ENCODE measurements at places on chromosomes 11 and 22.

DNA sequence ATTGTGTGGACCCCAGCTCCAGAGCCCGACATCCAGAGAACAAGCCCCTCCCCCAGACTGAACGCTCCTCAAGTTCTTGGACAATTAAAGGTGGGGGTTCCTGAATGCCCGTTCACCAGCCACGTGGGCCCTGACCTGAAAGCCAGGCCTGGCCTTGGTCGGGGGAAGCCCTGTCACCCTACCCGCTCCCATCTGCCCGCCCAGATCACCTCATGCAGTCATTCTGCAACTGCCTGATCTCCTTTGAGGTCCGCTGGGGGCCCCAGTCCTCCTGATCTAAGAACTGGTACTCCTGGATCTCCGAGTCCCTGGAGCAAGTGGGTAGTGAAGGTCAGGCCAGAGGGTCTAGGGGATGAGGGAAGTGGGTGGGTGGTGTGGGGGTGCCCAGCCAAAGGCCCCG lies 9.1 kb upstream of the NAALADL1 start:
- DNase-seq, result no peak

DNA sequence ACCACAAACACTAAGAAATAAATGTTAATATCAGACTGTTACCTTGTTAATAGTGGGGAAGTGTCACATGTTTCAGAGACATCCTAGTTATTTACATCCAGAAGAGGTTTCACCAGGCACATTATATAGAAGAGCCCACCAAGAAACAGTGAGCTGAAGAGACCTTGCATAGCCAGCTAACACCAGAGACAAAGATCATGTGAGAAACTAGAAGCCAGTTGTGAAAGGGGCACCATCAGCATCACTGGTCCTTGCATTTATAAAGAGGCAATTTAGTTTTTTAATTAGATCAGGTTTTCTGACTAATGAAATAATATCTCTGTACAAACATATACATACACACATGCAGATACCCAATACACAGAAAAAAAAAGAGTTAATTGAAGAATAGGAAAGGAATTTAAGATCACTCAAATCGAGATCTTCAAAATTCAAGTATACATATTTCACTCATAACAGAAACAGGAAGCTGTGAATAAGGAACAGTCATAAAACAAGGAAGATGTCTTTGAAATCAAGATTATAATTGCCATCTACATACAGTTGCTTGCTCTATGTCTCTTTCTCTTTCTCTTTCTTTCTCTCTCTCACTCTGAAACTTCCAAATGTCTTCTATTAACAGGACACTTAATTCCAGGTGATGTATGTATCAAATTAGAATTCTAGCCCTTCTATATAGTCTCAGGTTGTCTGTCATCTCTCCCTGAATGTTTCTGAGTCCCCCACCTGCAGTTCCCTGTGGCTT lies 348.7 kb downstream of the ETS1 start:
- no peak for DNase-seq

DNA sequence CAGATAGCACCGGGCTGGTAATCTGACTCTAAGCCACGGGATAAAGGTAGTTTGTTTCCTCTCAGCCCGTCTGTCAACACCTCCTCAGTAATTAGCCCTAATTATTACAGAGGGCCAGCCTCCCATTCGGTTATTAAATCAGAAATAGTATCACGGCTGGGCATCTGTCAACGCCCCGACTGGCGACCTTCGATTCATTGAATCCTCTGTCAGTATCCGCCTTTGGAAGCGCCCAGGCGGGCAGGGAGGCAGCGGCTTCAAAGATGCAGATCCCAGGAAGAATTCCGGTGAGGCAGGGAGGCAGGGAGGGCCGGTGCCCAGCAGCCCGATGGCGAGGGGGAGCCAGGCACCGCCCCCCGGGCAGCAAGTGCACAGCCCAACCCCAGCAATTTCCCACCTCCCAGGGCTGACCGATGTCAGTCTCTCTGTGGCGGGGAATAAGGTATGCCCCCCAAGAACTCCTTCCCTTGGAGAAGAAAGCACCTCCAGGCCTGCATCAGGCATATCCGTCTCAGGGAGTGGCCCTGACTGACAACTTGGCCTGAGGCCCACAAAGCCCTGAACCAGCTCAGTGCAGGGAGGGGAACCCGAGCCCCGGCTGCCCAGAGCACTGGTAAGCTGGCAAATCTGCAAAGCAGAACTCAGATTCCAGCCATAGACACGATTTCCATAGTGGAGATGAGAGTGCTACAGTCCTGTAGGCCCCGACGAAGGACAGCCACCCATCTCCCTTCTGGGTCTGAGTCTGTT lies 11.4 kb downstream of the GNB1L start:
- DNase-seq, result no peak

DNA sequence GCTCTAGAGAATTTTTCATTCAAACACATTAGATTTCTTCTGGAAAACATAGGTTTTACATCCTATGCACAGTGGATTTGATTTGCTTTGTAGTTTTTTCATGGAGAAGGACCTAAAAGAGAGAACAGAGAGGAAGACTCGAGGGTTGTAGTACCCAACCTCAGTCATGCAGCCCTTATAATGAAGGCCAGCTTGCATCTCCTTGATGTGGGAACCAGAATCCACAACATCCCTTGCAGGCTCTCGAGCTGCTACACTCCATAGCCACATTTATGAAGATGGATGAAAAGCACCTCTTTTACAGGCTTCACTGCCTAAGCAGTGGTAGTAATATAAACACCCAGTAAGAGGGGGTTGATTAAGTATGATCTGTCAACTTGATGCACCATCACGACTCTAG lies 9.5 kb upstream of the OR5B12 start:
- no peak for DNase-seq

DNA sequence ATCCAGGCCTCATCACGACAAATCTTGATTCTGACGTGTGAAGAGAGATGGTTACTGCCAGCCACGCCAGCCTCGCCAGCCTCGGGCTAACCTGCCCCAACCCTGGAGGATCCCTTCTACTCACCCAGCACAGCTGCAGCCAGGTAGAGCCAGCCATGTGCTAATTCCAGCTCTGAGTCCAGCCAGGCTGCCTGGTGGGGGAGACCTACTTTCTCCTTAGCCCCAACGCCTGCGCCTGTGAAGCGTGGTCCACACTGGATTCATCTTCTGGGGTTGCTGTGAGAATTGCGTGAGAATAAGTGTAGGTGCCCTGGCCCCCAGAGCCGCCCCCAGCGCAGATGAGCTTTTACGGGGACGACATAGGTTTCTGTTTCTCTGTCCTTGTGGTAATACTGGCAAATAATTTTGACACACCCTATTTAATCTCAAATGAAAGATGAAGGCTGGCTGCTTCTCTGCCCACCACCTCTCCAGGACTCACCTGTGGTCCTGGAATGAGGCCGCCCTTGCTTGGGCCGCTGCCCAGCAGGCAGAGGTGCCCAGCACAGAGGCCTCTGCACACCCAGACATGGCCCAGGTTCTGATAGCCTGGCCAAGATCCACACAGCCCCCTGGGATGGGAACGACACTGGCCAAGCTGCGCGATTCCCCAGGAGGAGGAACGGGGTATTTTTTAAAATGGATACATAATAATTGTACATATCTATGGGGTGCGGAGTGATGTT lies 528.4 kb downstream of the TBC1D22A start:
- DNase-seq, result no peak

- no peak for DNase-seq
Observed at GRCh38 chr11:127640561-127641451, 640.2 kb upstream of the KIRREL3 start.

DNA sequence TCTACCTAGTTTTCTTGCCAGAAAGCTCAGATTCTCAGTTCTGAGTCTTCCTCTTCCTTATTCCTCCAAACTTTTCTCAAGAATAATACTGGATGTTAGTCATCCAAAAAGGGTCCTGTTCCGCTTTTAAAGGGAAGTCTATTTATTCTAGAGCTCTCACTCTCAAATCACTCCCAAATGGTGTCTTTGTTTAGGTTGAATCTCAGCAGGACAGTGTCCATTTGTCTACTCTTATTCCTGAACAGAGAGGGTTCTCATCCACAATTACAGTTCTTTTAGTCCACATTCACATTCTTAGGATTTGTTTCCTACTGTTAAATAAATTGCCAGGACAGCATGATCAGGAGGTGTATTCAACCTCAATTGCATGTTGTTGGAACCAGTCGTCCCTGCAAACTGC lies 61.3 kb downstream of the MUC15 start:
- DNase-seq, result no peak

- no peak for DNase-seq
Observed at GRCh38 chr11:123000721-123001120, 19.1 kb upstream of the BSX start.

- no peak for DNase-seq
Observed at GRCh38 chr11:31757260-31757835, 53.8 kb downstream of the PAX6 start.

DNA sequence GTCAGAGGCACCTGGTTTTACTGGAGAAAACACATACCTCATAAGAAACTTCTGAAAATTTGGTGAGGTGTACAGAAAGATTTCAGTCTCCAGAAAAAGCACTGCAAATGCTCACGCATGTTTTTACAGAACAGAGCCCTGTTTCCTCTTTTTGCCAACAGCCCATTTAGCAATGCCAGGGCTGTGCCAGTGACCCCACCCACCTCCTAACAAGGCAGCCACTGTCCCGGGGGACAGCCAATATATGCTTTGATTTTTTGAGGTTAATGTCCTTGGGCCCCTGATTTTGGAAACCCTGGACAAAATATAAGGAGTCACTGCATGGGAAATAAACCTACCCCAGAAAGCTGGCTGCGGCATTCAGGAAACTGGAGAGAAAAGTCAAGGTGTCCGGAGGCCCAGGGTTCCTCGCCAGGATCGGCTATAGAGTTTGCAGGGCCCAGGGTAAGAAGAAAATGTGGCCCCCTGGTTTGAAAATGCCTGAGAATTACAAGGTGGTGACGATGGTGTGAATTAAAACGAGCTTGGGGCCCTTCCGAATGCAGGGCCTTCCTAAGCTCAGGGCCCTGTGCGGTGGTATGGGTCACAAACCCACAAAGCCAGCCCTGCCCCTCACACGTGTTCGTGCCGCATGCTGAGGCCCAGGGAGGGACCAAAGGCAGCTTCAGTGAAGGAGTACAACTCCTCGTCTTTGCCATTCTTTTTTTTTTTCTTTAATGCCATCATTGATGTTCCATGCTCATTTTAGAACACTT lies 71.1 kb upstream of the WNT7B start:
- DNase-seq, result no peak

GRCh38 chr22:24185501-24186351 lies 4.4 kb downstream of the SUSD2 start:
- no peak for DNase-seq

DNA sequence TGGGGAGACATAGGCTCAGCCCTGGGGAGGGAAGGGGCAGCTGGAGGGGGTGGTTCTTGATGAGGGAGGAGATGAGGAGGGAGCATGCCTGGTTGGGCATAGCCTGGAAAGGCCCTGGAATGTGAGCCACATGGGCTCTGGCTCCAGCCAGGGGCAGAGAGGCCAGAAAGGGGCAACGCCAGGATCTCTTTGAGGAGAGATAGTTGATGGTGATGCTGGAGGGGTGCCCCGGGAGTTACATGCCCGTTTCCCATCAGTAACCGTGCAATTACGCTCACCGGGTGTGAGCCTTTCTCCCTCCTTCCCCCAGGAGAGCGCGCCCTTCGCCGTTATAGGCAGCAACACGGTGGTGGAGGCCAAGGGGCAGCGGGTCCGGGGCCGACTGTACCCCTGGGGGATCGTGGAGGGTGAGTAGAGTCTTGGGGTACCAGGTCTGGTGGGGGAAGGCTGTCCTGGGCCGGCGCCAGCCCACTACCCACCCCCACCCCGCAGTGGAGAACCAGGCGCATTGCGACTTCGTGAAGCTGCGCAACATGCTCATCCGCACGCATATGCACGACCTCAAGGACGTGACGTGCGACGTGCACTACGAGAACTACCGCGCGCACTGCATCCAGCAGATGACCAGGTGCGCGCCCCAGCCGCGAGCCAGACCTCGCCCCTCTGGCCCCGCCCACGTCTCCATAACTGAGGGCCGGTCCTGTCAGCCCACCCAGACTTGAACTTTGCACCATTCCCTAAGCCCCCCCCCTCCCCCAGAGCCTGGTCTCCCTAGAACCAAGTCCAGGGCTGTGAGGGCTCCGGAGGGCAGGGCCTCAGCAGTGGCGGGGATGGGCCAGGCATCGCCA lies 1.8 kb upstream of the GP1BB start:
- no peak for DNase-seq
